ENCODE measurements at places on chromosomes 12 and 14.

DNA sequence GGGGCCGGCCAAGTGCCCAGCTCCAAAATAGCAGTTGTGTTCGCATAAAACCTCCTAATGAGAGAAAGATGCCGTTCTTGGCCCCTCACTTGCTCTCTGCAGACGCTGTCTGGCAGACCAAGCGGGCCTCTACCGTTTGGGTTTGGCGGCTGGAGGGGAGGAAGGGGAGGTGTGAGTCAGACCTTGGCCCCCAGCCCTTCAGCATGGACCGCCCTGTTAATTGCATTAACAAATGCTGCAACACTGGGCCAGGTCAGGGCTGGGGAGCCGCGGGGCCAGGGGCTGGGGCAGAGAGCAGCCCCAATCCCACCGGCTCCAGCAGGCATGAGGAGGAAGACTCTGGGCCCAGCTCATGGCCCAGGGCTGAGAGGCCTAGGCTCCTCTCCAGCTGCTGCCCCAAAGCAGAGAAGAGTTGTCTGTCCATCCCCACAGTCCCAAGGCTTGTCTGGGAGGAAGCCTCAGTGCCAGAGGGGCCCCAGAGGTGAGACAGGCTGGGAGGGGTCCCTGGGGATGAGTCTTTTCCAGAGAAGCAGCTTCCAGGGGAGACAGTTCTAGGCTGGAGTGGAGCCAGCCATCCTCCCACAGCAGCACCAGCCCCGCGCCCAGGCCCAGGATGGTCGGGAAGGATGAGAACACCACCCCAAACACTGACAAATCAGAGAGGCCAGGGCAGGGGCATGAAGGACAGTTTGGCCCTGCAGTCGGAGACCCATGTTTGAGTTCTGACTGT, 16.9 kb downstream of the LTBP2 start:
- DNase-seq, result no peak

DNA sequence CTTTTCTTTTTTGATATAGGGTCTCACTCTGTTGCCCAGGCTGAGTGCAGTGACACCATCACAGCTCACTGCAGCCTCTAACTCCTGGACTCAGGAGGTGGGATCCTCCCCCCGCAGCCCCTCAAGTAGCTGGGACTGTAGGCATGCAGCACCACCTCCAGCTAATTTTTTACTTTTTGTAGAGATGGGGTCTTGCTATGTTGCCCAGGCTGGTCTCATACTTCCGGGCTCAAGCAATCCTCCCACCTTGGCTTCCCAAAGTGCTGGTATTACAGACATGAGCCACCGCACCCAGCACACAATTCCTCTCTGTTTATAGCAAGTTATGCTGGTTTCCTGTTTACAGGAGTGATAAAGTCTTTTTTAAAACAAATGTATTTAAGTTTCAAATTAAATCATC, 39.5 kb upstream of the HIF1A start:
- no peak for DNase-seq

DNA sequence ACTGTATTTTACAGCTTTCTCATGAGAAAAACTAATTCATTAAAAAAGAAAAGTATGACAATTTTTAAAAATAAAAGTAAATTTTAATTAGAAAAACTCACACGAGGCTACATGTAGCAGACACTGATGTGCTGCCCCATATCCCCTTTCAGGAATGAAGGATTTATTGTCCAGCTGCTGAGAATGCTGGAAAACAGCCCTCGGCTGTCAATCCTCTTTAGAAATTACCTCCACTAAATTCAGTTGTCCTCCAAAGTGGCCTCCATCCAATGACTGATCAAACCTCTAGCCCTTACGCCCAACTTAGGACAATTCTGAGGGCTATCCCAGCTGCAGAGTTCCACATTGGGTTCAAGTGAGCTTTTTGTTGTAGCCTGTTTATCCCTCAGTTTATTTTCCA, 29.8 kb upstream of the AP4S1 start:
- no peak for DNase-seq

DNA sequence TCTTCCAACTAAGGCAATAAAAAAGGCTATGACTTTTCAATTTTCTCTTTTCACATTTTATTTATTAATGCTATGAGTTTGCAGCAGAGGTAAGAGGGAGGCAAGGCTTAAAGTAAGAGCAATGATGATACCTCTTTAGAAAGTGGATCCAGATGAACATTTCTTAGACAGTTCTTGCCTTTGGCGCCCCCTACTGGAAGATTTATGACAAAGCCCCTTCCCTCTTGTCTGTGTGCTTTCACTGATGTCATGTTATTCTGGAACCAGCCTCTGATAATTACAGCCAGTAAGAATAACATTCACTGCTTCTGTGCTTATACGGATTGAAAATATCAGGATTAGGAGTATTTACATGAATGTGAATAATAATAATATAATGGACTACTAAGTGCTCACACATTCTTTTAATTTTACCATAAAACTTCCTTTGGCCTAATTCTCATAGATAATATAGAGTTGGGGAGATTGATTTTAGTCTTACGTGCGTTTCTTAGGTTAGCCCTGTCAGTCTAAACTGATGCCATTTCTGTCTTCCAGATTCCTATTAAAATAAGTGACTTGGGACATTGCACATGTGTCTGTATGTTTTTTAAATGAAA, 1929.9 kb upstream of the SEL1L start:
- DNase-seq, result no peak

GRCh38 chr14:35196571-35196970, 74.2 kb downstream of the PRORP start:
- DNase-seq, result no peak

- no peak for DNase-seq
These were observed 530.5 kb downstream of the NOVA1 start for GRCh38 chr14:26067341-26067740.

DNA sequence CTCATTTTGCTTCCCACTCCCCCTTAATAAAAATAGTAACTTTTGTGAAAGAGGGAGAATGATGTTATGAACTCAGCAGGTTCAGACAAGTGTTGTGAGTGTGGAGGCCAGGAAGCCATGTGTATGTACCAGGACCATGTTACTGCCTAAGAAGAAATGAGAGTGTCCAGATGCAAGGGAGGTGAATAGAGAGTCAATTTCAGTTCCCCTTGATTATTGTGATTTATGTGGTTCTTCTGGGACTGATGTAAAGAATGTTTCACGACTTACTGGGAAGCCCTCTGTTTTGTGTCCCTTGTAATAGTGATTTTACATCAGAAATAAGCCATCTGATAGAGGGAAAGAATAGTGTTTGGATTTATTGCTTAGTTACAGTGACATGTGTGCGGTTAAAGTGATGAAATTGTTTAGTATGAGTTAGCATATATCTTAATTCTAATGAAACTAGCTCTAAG, 32.5 kb downstream of the FBXO34 start:
- DNase-seq, result no peak
